ENCODE measurements at places on chromosomes 12 and 14.

GRCh38 chr14:100070310-100070709 lies 5.1 kb downstream of the EVL start:
- DNase-seq, result no peak

DNA sequence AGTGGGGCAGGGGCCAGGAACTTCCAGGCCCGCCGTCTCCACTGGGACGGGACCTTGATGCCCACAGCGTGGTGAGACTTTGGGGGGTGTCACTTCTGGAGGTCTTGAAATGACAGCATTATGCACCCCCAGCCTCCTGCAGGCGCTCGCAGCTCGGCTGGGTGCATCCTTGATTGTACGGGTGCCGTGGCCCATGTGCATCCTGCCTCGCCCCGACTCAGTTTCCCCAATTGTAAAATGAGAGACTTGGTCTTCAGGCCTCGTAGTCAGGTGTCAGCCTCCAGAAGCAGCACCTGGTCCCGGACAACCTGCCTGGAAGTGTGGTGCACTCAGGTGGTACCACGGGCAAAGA lies 8.9 kb upstream of the PUS1 start:
- no peak for DNase-seq

- no peak for DNase-seq
Observed at GRCh38 chr12:82660541-82661325, 26.0 kb upstream of the TMTC2 start.

DNA sequence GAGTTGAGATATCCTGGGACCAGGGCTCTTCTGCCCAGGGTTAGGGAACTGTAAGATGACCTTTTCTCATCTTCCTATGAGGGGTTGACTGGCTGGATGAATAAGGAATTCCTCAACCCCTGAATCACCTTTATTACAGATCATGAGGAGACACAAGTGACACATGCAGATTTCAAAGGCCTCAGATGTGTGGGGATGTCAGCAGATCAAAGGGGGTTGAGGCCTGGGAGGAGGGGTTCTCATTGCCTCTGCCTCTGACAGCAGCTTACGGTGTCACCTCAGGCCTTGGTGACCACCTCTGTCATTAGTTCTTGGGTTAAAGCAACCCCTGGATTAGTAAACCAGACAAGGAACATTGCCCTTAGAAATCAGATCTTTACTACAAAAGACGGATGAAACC lies 2.1 kb upstream of the KRT72 start:
- DNase-seq, result no peak

- peak; percentile 84 for DNase-seq
Observed at GRCh38 chr14:90429754-90430153, 32.9 kb downstream of the CALM1 start.

- no peak for DNase-seq
Observed at GRCh38 chr14:61409782-61410181, 88.4 kb downstream of the PRKCH start.

GRCh38 chr14:54784060-54784459 lies 118.6 kb downstream of the GCH1 start:
- no peak for DNase-seq

- peak; percentile 43 for DNase-seq
Observed at GRCh38 chr14:103606963-103607668, 21.9 kb upstream of the KLC1 start.

DNA sequence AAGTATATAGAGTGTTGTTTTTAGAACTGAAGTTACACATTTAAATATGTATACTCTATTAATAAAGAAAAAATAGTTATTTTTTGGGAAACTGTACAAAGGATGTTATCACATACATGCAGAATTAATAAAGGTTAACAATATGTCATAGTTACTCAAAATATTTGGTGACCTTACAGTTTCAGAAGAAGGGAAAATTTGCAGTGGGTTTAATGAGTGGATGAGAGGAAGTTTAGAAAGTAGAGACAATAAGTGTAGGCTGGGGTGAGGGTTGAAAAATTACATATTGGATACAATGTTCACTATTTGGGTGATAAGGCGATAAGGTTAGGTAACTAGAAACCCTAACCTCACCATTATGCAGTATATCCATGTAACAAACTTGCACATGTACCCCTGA lies 13.5 kb downstream of the WNK1 start:
- no peak for DNase-seq

DNA sequence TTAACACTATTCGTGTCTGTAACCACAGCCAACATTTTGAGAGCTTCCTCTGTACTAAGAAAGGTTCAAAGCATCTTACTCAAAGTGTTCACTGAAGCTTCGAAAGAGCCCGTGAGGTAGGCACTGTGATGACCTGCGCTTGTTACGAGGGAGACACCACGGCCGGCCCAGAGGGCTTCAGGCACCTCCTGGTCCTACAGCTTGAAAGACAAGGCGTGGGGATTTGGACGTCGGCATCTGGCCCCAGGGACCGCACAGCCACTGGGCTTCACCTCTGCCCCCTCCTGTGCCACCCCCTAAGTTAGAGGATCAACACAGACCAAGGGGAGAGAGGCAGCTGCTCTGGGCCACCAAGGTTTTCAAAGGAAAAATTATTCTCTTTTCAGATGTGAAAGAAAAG lies 75.6 kb downstream of the RIMBP2 start:
- no peak for DNase-seq

Data from cerebellum (tissue), 4 donors.